ENCODE measurements at places on chromosomes 12 and 14.

- DNase-seq: no peak
Observed at GRCh38 chr14:73474952-73475351, 15.8 kb upstream of the RIOX1 start.

DNA sequence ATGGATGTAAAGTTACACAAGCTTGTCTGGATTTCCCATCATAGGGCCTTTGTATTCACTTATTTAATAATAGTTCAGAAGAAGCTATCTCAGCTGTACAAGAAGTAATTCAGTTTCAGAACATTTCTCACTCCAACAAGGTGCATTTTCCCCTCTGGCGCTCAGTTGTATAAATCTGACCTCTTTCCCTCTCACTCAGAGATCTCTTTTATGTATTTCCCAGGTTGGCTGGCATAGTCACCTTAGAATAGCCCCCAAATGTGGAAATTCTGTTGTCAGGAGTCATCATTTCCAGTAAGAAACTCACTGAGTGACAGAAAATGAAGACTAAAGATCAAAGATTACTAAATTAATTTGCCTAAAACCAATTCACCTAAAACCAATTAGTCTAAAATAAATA, 11.2 kb downstream of the AJUBA start:
- no peak for DNase-seq

DNA sequence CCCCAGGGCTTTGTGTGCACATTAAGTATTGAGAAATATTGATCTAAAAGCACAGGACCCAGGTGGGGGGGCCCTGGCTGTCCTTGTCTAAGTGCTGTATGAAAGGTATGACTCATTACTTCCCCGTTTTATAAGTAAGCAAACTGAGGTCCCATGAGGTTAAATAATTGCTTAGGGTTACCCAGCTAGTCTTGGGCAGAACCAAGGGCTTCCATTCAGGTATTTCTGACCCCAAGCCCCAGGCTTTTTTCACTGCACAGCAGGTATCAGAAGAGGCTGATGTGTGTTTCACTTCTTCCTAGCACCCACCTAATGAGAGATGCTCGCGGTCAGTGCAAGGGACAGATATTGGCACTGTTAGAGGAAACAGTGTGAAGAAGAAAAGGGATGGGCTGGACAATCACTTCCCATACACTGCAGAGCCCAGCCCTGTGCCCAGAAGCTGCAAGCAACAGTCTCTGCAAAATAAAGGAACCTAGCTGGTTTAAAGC, 4.7 kb upstream of the TC2N start:
- DNase-seq: no peak

GRCh38 chr12:43255522-43256111, 296.4 kb downstream of the ADAMTS20 start:
- DNase-seq: no peak

- no peak for DNase-seq
Observed at GRCh38 chr14:47490353-47490752, 185.1 kb downstream of the MDGA2 start.

DNA sequence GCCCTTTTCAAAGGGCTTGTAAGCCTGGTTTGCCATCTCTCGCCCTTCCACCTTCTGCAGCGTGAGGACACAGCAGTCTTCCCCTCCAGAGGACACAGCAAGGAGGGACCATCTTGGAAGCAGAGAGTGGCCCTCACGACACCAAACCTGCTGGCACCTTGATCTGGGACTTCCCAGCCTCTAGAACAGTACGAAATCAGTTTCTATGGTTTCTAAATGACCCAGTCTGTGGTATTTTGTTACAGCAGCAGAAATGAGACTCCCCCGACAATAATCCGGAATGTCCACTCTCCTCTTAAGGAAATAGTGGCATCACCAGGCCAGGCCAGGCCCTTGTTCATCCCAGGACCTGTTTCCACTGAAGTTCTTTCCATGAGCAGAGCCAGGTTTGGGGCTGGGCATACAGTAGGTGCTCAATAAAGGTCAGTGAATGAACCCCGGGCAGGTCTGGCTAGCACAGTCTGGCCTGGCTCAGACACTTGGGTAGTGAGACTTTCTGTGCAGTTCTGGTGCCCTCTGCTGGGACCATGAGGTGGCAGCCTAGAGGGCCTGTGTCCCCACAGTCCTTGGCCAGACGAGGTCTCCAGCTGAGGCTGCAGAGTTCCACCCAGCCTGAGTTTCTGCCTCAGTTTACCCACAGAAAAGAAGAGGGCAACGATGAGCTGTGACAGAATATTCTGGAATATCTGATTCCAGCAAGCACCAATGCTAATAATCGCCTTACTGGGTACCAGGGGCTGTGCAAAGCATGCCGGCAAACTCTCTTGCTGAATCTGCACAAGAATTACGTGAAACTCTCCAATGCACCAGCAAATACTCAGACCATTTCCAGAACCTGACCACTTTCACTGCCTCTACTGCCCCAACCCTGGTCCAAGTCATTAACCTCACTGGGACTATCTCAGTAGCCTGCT, 14.0 kb downstream of the ABCB9 start:
- peak; percentile 80 for DNase-seq

DNA sequence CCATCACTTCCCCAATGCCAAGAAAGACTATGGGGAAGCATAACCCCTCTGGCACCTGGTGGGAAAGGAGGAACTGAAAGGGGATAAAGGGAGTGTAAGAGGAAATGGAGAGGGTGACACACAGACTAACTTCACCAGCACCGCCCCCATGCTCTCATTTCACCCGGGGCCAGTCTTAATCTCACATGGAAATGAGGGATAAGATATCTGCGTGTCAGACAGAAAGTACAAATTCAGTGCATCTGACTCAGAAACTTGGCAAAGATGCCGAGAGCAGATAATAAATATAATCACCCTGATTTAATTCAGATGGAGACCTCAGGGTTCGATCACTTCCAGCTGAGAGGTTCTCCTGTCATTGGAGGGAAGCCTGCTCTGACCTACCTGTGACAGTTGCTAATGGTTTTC, 191.6 kb downstream of the DUSP6 start:
- DNase-seq: no peak

DNA sequence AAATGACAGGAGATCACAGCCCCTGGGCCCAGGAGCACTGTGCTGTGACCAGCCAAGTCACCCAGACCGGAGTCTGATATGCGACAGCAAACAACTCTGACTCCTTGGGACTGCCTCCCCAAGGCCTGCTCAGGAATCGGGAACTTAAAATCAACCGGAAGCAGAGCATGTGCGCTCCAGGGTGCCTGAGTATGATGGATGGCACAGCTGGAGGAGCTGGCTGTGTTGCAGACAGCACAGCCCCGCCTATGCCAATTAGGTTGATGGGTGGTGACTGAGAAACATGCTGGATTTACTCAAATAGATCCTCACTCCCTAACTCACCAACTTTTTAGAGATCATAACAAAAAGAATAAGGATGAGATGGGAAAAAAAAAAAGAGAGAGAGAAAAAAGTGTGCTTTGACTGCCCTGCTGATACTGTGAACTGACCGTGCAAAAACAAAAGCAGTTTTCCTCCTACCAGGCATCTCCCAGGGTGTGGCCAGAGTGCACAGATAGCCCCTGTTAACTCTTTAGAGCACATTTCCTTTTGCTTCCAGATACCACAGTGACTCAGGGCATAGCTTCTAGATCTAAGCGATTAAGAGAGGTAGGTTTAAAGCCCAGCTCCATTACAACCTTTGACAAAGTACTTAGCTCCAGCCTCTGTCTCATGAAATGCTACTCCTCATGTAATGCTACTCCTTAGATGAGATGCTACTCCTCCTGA, 27.4 kb upstream of the STON2 start:
- DNase-seq: no peak

DNA sequence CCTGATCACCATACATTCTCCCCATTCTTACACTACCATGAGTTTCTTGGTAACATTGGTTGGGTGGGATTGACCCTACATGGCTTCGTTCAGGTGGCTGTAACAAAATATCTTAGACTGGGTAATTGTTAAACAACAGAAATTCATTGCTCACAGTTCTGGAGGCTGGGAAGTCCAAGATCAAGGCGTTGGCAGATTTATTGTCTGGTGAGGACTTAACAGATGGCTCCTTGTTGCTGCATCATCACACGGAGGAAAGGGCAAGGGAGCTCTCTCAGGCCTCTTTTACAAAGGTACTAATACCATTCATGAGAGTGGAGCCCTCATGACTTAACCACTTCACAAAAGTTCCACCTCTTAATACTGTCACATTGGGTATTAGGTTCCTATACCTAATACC, 116.7 kb upstream of the EGLN3 start:
- DNase-seq: no peak

- DNase-seq: no peak
Observed at GRCh38 chr12:69094606-69095216, 144.7 kb upstream of the CPSF6 start.

DNA sequence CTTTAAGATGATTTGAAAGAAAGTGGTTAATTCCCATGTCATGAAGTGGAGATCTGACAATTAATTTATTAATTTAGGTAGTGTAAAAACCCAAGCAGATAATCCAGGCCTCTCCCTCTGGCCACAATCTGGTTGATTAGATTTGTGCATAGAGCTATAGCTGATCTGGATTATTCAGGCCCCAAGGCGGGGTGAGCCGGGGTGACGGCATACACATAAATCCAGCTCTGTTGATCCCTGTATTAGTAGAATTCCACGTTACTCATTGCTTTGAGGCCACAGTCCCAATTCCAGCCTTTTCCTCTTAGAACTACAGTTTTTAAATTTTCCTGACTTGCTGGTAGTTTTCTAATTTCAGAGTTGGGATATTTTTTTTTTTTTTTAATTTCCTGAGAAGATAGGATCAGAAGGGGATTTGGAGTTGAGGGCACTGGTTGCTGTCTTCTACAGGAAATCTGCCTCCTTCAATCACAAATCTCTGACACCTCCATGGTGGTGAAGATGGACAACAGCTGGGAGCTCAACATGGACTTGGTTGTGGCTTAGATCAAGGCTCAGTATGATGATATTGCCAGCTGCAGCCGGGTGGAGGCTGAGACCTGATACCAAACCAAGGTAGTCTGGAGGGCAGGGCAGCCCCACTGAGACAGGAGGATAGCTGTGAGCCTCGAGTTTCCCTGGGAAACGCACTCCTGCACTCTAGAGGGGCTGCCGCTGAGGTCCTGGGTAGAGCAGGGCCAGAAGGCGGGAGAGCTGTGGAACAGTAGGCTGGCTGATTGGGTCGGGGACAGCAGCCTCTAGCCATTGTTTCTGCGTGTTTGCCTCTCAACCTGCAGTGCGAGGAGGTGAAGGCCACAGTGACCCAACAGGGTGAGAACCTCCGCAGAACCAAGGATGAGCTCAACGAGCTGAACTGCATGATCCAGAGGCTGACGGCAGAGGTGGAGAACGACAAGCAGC, 19.4 kb downstream of the KRT85 start:
- no peak for DNase-seq

- DNase-seq: no peak
Observed at GRCh38 chr12:93390549-93391297, 13.0 kb downstream of the NUDT4 start.

GRCh38 chr12:89731614-89732013, 23.0 kb upstream of the ATP2B1 start:
- DNase-seq: no peak

GRCh38 chr12:55862286-55862685, 19.6 kb upstream of the MMP19 start:
- no peak for DNase-seq

- no peak for DNase-seq
Observed at GRCh38 chr12:114920771-114921554, 237.0 kb upstream of the TBX3 start.

DNA sequence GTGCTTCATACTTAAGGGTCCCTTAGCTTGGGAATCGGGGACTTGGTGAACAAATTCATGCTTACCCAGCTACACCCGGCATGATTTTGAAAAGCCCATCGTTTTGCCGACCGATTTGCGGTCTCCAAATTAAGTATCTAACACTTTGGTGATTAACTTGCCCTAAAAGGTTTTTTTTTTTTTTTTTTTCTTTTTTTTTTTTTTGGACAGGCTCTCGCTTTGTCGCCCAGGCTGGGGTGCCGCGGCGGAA, 843 bp upstream of the HSP90AA1 start:
- DNase-seq: no peak

DNA sequence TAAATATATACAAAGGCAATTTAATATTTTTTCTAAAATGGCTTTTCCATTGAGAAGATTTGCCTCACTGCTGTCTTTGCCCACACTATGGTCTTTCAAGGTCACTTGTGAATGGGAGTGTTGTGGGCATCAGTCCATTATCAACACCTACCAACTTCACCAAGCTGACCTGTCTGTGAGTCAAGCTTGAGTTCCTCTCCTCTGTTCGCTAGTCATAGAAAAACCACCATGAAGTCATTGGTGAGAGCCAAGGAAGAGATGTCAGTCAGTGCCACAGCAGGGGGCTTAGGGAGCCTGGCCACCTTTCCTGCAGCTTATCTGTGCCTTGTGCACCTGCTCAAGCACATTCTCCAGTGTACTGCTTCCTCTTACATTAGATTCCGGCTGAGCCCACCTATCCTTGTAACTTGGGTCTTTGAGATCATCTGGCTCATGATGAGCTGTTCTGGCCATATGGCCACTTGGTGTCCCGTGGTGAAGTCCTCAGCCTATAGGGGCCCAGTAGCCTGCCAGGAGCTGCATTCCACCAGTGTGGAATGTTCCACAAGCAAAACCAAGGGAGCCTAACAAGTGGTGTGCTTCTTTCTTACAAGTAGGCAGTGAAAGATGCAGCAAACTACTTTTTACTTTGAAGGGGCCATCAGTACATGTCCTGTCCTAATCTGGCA, 80.8 kb upstream of the C12orf71 start:
- DNase-seq: no peak

GRCh38 chr12:39672976-39673375, 53.4 kb upstream of the ABCD2 start:
- DNase-seq: no peak

- no peak for DNase-seq
Observed at GRCh38 chr14:59836116-59836515, 34.5 kb downstream of the RTN1 start.

DNA sequence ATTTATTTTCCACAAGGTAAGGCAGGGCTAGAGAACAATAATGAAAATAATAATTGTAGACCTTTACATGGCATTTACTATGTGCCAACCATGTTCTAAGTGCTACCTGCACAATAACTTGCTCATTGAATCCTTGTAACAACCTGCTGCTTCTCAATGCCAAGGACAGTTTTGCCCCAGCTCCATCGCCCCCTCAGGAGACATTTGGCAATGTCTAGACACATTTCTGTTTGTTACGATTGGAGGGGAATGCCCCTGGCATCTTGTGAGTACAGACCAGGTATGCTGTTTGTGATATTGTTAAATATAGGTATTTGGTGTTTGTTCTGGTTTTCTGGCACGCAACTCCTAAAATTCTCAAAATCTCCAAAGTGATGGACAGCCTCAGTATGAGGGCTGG, 8.1 kb upstream of the ATXN2 start:
- DNase-seq: no peak

- no peak for DNase-seq
Observed at GRCh38 chr12:21300632-21301031, 34.1 kb downstream of the SLCO1A2 start.
